Renal cortical epithelial cell (primary cell): ENCODE measurements at places on chromosomes 6 and 20.
A peak's percentile ranks its signal among the peaks of the same experiment; 100 is the strongest.

DNA sequence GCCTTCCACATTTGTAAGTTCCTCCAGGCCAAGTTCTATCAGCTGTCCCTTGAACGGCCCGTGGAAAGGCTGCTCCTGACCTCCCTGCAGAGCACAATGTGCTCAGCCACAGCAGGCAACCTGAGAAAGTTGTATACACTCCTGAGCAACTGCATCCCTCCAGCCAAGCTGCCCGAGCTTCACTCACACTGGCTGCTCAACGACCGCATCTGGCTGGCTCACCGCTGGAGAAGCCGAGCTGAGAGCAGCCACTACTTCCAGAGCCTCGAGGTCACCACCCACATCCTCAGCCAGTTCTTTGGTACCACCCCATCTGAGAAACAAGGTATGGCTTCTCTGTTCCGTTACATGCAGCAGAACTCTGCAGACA, 2.1 kb downstream of the ZSWIM1 start:
- DNase-seq: no peak

GRCh38 chr6:63598049-63599036, 26.1 kb downstream of the LOC128125822 start:
- peak; percentile 42 for DNase-seq

GRCh38 chr20:577167-577791, 32.8 kb downstream of the TCF15 start:
- no peak for DNase-seq

- no peak for DNase-seq
Measured at GRCh38 chr6:36867471-36868224, 7.0 kb downstream of the PPIL1 start.

DNA sequence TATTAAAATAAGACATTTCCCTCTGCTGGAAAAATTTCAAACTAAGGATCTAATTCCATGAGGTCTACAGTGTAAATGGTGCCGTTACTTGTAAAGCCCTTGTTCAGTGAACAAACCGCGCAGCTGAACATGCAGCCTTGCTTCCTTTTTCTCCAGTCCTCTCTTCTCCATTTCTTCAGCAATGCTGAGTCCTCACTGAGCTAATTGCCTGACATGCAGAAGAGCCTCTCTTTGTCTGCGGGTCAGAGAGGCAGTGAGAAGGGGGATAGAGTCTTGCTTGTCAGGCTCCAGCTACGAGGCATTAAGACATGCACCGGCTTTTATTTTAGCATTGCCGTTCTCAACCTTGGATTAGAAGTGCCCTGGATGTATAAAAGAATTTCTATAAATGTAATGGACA, 25.7 kb downstream of the ZDHHC14 start:
- no peak for DNase-seq

GRCh38 chr20:7540923-7541322, 399.3 kb downstream of the HAO1 start:
- DNase-seq: no peak

GRCh38 chr6:140566781-140567277, 1192.4 kb upstream of the CITED2 start:
- DNase-seq: peak; percentile 74

- DNase-seq: no peak
Measured at GRCh38 chr20:4375881-4376280, 345.8 kb upstream of the PRND start.

DNA sequence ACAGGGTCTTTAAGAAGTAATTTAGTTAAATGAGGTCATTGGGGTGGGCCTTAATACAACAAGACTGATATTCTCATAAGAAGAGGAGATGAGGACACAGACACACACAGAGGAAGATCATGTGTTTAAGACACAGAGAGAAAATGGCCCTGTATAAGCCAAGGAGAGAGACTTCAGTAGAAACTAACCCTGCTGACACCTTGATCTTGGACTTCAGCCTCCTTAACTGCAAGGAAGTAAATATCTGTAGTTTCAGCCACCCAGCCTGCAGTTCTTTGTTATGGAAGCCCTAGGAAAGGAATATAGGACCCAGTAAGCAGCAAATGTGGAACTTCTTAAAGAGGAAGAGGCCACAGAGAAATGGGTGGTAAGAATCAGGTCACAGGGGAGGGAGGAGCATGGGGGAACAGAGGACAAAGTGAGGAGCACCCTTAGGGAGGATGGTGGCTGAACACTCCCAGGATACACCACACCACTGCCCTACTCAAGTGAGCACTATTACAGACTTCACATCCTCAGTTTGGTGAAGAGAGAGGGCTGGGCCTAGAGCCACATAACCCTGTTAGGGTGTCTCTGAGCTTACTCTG, 762 bp downstream of the SIRPB1 start:
- no peak for DNase-seq

DNA sequence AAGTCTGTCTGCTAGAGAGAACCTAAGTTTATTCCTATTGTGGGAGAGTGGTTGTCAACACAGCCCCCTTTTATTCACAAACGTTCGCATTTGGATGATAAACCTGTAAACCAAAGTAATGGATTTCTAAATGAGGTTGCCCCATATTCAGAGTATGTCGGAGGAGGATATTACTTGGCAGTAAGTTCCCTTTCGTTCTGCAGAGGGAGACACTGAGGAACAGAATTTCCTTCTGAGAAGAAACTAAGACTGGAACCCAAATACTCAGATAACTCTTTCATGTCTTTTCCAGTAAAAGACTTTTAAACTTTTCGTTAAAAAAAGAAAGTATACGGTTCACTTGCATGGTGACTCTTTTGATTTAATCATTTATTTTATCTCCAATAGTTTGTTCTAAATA, 754.6 kb upstream of the MMS22L start:
- DNase-seq: no peak

DNA sequence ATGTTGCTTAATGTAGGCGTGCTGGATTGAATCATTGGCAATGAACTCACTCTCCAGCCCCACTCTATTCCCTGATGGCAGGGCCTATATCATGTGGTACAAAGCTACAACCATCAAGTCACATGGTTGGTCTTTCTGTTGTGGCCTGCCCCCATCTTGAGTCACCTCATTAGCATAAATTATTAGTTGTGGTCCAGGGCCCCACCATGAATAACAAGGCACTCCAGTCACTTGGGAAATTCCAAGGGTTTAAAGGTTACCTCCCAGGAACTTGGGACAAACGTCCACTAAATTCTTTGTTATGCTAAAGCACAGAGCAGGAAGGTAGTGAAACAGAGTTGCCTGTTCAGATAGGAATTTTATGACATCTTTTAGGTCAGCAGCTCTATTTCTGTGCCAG, 193.7 kb downstream of the SLC35F1 start:
- peak; percentile 18 for DNase-seq

DNA sequence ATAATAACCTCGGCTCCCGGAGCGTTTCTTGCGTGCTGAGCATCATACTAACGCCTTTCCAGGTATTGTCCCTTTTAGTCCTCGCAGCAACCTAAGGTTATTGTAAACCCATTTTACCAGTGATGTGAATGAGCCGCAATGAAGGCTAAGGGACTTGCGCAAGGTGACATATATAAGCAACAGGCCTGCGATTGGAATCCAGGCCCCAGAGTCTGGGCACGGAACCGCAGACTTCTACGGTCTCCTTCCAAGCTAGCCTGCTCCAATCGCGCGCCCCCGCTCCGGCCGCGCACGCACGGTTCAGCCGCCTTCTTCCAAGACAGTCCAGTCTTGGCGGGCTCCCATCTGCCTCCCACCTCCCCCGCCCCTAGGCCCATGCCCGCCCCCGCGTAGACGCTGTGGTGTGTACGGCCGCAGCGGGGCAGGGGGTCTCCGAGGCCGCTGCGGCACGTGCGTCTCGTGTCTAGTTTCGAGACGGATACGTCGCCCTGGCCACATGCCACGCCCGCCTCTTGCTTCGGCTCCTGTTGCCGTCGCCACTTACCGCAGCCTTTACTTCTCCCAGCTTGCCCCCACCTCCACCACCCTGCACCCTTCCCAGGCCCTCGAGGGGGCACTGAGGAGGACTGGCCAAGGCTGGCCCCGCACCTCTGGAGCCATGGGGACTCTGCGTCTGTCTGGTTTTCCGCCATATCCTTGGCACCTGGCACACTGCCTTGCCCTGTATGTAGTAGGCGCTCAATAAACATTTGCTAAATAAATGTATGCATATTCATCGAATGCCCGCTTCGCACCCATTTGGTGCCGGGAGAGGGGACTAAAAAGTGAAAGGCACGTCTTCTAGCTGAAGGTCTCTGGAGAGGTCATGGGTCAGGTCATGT, 855 bp upstream of the GFOD1 start:
- DNase-seq: peak; percentile 24

GRCh38 chr6:144744720-144745119, 459.6 kb downstream of the UTRN start:
- DNase-seq: no peak

DNA sequence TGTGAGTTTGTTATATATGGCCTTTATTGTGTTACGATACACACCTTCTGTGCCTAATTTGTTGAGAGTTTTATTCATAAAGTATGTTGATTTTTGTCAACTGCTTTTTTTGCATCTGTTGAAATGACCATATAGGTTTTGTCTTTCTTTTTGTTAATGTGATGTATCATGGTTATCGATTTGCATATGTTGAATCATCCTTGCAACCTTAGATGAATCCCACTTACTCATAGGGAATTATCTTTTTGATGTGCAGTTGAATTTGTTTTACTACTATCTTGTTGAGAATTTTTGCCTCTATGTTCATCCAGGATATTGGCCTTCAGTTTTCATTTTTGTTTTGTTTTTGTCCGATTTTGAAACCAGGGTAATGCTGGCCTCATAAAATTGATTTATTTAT, 45.7 kb upstream of the TPD52L1 start:
- no peak for DNase-seq

GRCh38 chr6:112749673-112750072, 402.5 kb downstream of the RFPL4B start:
- no peak for DNase-seq

- no peak for DNase-seq
Measured at GRCh38 chr20:62452475-62453095, 23.2 kb downstream of the GATA5 start.

- DNase-seq: no peak
Measured at GRCh38 chr6:90715093-90715655, 128.3 kb upstream of the MAP3K7 start.

- no peak for DNase-seq
Measured at GRCh38 chr6:105080279-105080678, 99.5 kb downstream of the POPDC3 start.

DNA sequence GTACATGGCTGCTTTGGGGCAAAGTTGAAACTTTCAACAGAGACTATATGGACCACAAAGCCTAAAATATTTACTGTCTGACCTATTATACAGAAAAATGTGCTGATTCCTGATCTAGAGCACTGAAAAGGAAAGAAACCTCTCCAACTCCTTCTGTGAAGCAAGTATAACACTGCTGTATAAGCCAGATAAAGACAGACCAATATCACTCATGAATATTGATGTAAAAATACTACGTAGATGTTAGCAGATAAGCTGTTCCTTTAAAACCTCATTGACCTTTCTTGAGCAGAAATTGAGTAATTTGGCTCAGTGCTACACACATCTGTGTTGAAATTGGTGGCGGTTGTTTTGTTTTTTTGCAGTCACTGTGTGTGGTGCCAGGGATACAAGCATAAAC, 69.9 kb upstream of the HDAC2 start:
- no peak for DNase-seq

GRCh38 chr6:157795841-157796240, 27.2 kb upstream of the SNX9 start:
- no peak for DNase-seq

DNA sequence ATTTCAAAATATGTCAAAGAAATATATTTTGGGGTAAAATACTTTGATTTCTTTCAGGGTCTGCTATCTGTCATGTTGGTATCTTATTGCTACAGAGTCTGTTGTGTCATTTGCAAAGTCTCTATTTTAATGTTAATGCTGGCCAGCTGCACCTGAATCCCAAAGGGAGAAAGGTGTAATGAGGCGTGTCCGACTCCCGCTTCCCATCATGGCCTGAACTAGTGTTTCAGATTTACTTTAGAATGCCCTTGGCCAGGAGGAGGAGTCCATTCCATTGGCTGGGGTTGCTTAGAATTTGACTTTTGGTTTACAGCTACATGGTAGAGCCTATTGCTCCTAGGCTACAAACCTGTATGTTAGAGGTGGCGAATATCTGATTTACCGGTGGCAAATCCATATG, 69.3 kb downstream of the FAM50B start:
- DNase-seq: peak; percentile 43

GRCh38 chr6:17388365-17388764, 5.0 kb upstream of the CAP2 start:
- no peak for DNase-seq

- DNase-seq: no peak
Measured at GRCh38 chr6:167779129-167779992, 47.4 kb upstream of the AFDN start.

DNA sequence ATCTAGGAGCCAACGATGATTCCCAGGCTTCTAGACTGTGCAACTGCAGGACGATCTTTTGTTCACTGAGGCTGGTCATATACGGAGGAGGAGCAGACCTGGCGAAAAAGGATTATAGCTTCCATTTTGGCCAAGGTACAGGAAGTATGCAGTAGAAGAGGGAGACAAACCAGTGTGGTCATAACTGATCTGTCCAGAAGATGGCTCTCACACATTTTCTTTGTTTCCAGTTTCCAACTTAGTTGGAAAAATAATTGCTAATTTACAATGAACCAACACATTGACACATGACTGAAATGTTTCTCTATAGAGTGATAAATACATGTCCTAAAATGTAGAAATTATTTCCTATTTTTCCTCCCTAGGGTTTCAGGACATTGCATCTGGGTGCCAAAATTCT, 364.1 kb upstream of the BTBD3 start:
- DNase-seq: peak; percentile 28

GRCh38 chr20:49303065-49303552, 25.3 kb upstream of the ZNFX1 start:
- DNase-seq: no peak

DNA sequence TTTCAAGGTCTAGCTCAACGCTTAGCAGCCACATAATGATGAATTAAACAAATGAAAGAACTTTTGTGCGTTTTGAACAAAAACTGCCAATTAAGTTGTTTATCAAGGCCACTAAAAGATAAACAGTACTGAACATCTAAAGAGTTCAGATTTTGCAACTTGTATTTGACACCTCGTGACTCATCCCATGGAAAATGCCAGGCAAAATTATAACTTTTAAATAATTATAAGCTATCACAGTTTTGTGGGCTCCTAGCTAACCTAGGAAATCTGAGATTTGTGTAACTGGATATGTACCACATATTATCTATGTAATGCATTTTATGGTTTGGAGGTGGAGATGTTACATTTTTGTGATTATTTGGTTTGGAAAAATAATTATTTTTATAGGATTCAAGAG, 9.6 kb upstream of the BAG2 start:
- DNase-seq: no peak

- peak; percentile 58 for DNase-seq
Measured at GRCh38 chr6:84546427-84546914, 217.9 kb downstream of the TBX18 start.

- no peak for DNase-seq
Measured at GRCh38 chr6:14294270-14294951, 176.8 kb downstream of the CD83 start.

DNA sequence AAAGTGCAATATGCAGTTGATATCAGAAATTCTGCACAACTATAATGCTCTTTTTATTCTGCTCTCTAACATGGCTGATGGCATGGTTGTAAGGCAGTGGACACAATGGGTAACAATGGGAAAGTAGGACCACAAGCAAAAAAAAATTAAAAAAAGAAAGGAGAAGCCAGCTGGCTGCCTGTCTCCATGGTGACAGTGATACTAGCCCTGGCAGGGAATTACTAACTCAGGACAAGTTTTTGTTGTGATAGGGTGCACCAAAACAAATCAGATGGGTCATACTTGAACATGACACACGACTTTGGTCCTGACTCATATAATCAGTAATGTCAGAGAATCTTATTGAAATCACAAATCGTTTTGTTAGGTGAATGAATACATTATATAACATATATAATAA, 169.4 kb downstream of the TRDN start:
- no peak for DNase-seq
